ENCODE measurements at places on chromosomes 7 and 10.

DNA sequence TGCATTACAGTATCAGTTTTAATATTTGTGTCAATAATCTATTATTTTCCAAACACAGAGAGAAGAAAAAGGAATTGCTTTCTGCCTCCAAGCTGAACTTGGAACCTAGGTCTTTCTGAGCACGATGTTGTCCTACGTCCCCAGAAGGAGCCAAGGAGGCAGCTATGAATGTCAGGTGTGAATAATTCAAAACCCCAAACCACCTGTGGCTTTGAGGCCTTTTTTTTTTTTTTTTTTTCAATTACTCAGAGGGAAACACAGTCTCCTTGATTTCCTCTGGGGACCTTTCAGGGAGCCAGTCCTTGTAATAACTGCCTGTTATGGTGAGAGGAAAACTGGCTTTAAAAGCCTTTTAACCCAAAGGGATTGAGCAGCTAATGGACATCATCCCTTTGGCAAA is 8.3 kb downstream of the GPR85 start:
- no peak for DNase-seq

GRCh38 chr7:132434041-132434440 is 142.2 kb downstream of the PLXNA4 start:
- no peak for DNase-seq

GRCh38 chr10:113447278-113447677 is 105.6 kb upstream of the HABP2 start:
- DNase-seq: no peak

GRCh38 chr10:119256030-119256429 is 48.7 kb downstream of the GRK5 start:
- no peak for DNase-seq
